ENCODE measurements at places on chromosomes 6 and 20.

DNA sequence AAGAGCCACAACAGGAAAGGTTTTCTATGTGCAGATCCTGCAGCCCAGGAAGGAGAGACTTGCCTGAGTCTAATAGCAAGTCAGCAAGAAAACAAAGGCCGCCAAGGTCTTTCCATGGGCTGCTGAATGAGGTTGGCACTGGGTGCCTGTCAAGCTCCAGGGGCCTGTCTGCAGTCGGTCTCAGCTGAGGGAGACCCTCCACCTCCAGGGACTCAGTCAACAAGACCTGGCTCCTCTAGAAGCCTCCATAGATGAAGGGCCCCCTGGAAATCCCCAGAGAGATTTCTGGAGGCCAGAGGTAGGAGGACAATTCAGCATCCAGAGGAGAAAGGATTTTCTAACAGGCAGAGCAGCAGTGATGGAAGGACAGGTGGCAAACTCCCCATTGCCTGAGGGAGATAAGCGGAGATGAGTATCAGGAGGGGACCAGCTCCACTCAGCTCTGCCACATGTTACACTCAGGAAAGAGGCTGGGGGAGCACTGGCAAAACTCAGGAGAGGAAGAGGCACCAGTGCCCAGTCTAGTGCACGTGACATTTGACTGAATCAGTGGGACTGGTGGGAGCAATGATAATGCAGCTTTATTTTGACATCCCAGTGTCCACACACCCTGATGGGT is 33.5 kb upstream of the FKBP1A start:
- no peak for DNase-seq

GRCh38 chr6:109794201-109794923 is 103.3 kb downstream of the FIG4 start:
- no peak for DNase-seq

- DNase-seq: no peak
Observed at GRCh38 chr6:42354702-42355101, 97.0 kb downstream of the TRERF1 start.

DNA sequence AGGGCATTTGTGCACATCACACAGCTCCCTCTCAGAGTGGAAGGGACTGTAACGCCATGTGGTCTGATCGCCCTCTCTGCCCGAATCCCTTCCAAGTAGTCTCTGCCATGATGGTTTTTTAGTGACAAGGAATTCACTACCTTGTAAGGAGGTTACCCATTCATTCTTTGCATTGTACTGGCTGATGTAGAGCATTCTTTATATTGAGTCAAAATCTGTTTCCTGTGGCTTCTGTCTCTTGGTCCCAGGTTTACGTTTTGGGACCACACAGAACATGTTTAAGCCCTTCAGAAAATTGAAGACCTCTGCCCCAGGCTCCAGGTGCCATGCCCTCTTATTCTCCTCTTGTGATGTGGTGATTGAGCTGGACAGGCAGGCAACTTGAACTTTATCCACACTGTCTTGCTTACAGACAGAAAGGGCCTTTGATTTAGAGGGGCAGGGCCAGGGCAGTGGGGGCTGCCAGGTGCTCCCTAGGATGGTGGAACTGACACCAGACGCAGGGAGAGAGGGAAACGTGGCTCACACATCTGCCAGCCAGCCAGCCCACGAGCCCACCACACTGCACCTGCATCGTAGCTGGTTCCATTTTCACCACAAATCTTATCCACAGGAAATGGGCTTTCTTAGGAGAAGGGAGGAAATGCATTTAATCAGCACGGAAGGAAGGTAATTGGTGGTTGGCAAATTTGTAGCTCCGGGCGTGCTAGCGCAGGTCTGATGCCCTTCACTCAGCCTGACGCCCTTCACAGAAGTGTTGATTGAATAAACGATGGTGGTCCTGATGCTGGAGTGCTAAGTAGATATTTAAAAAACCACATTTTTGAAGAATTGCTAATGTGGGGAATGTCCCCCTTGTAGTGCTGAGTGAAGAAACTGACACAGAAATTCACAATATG is 78.2 kb downstream of the TCP11 start:
- DNase-seq: no peak

DNA sequence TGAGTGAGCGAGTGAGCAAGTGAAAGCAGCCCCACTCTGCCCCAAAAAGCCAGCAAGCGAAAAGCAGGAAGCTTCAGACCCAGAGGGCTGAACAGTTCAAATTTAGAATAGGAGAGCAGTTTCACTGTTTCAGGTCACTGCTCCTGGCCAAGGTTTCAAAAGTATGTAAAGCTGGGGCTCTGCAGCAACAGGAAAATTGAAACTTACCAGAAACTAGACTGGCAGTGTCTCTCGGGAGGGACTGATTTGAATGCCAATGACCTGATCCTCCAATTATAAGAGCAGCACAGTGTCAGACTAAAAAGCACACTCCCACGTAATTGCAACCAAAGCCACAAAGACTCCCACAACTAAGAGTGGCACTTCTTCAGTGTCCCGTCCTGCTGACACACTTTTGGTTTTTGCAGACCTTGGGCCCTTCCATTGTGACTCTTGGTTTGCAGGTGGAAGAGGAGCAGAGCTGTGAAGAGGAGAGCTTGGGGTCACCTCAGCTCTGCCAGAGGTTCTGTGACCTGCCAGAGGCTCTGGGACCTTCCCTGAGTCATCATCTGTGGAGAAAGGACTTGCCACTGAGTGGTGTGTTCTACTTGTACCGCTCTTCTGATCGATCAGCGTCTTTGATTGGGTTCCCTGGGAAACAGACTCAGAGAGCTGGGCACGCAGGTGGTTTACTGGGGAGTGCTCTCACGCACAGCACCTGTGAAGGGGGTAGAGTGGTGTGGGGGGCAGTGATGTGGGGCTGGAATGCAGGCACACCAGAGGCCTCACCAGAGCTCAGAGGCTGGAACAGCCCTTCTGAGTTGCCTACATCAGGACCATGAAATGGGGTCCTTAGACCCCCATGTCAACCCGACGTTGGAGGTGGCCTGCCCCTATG is 52.7 kb upstream of the PTGIS start:
- no peak for DNase-seq

GRCh38 chr20:51972056-51972455 is 169.7 kb upstream of the SALL4 start:
- no peak for DNase-seq

DNA sequence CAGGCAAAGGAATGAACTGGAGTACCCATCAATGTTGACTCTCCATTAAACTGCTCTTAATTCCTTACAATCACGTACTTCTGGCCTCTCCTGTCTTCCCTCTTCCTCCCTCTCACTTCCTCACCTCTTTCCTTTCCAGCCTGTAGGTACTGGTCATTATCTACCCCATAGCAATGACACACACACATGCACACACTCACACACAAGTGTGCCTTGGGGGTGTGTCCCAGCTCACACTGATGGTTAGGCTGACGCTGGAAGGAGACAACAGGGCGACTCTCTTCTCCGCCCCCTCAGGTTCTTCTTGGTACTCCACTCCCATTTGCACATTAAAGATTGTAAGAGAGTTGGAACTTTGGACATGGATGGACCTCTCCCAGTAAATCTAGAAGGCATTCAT is 14.0 kb upstream of the SERPINB9 start:
- DNase-seq: no peak

GRCh38 chr20:54726687-54727300 is 251.4 kb downstream of the DOK5 start:
- no peak for DNase-seq

GRCh38 chr6:113315879-113316278 is 541.3 kb upstream of the MARCKS start:
- no peak for DNase-seq

Data from hypothalamus (tissue), 51 donors.